ENCODE measurements at places on chromosomes 12 and 14.

DNA sequence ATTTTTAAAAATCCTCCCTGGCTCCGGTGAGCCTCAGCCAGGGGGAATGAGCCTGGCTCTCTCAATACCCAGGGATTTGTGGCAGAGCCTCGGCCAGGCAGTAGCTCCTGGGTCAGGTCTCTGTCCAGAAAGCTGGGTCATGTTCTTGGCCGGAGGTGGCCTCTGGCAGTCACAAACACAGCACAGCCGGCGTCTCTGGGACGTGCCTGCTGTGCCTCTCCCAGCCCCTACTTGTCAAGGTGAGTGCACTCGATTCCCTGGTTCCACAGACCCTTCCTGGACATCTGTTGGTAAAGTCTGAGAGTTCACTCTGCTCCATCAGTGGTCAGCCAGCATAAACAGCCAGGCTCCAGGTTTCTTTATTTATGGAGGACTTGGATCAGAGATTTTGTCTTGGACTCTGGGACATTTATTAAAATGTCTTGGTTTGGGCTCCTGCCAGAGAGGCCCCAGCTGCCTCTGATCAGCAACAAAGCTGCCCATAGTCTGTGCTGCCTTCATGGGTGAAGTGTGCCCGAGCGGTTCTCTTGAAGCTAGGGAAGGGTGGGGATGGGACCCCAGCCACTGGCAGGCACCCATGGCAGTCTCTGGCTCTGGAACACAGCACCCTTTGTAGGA lies 56.7 kb downstream of the DGLUCY start:
- no peak for DNase-seq

GRCh38 chr12:67651132-67651695 lies 2.7 kb downstream of the DYRK2 start:
- DNase-seq: peak; percentile 35

DNA sequence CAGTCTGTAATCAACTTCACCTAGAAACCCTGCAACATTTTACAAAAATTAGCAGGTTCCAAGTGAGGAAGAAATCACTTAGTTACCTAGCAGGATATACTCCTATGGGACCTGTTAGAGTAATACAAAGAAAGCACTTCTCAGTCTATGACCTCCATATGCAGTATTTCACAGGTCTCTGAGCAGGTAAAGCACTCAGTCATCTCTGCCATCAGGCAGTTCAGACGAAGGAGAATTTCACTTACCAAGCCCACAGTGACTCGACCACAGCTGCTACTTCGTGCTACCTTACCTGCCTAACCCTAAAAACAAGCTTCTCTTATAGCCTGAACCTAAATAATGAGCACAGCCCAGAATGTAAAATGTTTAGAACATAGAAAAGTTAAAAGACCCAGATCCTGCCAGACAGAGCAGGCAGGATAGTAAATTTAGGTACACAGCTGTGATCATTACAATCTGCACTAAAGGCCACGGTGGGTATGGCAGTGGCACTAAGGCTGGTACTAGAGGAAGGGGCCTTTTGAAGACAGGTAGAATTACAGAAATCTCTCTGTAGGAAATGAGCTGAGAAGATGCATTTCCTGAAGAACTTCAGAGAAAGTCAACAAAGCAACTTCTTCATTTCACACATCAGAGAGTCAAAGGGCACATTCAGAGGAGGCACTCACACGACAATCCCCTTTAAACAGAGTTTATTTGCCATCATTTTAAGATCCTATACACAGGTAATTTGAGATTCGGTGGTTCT lies 35.7 kb downstream of the DCAF5 start:
- no peak for DNase-seq

DNA sequence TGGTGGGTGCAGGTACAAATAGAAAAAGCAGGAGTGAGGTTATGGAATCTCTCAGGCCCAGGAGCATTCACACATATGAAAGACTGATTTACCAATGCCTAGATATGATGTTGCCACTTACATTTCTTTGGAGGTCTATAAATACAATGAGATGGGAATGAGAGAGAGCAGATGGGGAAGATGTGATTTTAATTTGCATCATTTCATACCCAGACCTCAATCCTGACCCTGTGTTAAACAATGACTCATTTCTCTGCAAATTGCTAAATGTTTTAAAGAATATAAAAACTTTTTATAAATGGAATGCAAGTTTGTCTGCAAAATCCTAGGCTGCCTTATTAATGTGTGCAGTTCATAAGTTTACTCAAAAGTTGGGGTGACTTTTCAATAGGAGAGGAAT lies 38.6 kb upstream of the GNG2 start:
- no peak for DNase-seq

DNA sequence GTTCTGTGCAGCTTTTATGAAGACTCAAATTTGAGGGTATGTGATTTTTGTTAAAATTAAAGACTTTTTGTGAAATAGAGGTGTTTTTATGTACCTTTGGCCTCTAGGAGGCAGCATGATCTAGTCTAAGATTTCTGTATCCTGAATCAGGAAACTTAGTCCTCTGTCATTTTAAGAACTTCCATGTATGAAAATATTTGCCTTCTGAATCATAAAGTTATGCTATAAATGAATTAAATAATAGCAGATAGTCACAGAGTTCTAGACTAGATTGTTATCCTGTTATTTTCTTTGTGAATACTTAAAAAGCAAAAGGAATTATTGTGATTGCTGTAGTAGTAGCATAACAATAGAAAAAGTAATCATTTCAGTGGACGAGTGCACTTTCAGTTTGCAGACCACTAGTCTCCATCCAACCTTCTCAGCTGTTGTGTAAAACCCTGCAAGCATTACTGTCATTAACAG lies 56.3 kb downstream of the FGD4 start:
- DNase-seq: peak; percentile 79

- DNase-seq: no peak
Measured at GRCh38 chr12:131365821-131366260, 345.0 kb upstream of the SFSWAP start.

GRCh38 chr14:99510556-99511139 lies 29.4 kb downstream of the CCNK start:
- no peak for DNase-seq

- no peak for DNase-seq
Measured at GRCh38 chr12:93530358-93530757, 42.1 kb upstream of the SOCS2 start.

- DNase-seq: no peak
Measured at GRCh38 chr12:79453820-79454219, 236.9 kb downstream of the PAWR start.

GRCh38 chr12:128190614-128191013 lies 76.4 kb upstream of the TMEM132C start:
- no peak for DNase-seq

GRCh38 chr14:101894365-101895081 lies 69.8 kb upstream of the DYNC1H1 start:
- no peak for DNase-seq

- DNase-seq: no peak
Measured at GRCh38 chr12:65263777-65264176, 14.7 kb upstream of the MSRB3 start.

- peak; percentile 78 for DNase-seq
Measured at GRCh38 chr12:69900720-69901131, 75.7 kb downstream of the MYRFL start.

GRCh38 chr12:109926488-109927210 lies 26.6 kb downstream of the TCHP start:
- DNase-seq: no peak

- no peak for DNase-seq
Measured at GRCh38 chr12:58645946-58646345, 274.4 kb downstream of the LRIG3 start.

DNA sequence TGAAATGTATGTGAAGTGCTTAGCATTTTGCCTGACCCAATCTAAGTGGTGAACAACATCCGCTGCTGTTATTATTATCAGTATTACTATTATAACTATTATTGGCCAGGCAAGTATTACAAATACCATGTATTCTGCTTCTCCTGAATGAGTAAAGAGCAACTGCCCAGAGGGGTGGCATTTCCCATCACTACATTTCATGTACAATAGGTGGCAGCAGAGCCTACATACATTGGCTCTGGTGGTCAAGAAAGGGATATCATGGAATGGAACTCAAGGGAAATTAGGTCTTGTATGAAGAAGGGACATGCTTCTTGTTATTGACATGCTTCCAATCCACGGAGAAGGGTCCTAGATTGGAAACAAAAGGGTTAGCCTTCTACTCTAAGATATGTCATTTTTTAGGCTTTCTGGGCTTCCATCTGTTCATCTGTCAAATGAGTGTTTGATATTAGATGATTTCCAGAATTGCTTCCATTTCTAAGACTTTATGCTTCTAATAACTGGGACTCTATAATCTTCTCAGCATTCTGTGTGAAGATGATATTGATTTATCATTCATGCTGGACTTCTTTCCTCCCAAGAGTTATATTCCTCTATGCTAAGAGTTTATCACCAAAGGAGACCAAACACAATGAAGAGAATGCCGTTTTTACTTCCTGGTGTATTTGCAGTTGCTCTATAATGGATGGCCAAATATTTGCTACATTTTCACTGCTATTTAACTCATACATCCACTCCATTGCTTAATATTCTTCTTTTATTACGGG lies 239.1 kb downstream of the SSPN start:
- DNase-seq: peak; percentile 77

DNA sequence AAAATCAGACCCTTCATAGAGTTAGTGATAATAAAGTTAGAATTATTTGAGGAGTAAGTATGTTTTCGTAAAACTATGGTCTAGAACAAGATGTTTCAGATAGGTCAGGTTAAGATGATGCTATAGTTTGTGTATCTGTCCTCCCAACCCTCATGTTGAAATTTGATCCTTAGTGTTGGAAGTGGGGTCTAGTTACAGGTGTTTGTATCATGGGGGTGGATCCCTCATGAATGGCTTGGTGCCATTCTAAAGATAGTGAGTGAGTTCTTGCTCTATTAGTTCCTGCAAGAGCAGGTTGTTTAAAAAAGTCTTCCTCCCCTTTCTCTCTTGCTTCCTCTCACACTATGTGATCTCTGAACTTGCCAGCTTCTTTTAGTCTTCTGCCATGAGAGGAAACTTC lies 707.3 kb upstream of the FOXG1 start:
- DNase-seq: no peak

DNA sequence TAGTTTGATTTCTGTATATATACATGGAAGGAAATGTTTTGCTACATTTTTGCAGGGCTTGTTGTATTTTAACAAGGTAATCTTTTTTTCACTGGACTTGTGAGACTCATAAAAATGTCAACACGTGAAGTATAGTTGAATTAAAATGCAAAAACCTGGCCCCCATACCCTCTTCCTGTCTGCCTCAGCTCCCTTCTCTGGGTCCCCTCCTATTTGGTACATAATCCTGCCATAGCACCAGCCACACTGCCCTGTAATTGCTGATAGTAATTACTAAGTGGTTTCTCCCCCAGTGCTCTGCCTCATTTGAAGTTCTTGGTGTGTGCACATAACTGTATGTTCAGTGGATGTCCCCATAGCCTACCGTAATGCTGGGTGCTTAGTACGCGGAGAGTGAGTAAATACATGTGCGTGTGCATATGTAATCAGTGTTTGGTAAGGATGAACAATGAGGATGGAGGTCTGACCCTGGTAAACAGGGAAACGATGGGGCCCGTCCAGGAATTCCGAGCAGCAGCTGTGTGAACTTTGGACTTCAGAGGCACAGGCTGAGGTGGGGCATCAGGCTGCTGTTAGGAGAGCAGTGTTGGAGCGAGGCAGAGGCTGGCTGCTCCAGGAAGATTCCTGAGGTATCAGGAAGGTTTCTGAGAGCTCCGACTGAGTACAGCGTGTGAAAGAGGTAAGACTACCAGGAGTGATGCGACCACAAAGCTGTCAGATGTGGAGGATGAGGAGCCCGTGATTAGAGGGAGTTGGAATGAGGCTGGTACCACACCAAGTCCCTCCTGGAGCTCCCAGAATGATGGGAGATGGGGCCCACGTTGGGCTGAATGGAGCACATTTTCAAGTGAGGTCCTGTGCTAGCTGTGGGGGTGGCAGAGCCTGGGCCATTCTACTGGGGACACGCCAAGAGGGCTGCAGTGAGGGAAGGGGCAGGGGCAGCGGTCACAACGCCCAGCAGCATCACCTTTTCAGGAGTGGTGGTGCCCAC lies 106.8 kb downstream of the PELI2 start:
- peak; percentile 22 for DNase-seq

GRCh38 chr12:115001571-115002180 lies 317.7 kb upstream of the TBX3 start:
- DNase-seq: no peak

- DNase-seq: peak; percentile 99
Measured at GRCh38 chr12:3398196-3398789, 92.7 kb upstream of the PRMT8 start.

Data from kidney tubule cell (primary cell).